ENCODE measurements at places on chromosomes 3 and 15.
A peak's percentile ranks its signal among the peaks of the same experiment; 100 is the strongest.

DNA sequence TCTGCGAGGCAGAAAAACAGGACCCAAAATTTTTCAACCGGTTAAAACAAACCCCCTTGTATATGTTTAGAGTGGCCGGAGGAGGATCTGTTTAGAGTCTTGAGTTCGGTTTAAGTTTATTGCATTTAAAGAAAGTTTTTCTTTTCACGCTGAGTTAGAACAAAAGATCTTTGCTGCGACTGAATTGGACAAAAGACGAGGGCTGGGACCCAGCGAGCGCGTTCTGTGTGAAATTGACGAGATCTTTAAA lies 9.8 kb downstream of the NR2F2 start:
- no peak for DNase-seq

GRCh38 chr3:184443364-184443763 lies 63.5 kb downstream of the CHRD start:
- DNase-seq, result no peak

- DNase-seq, result no peak
Observed at GRCh38 chr15:62821384-62822131, 221.0 kb upstream of the TPM1 start.

GRCh38 chr15:92365084-92365483 lies 28.6 kb upstream of the ST8SIA2 start:
- no peak for DNase-seq

DNA sequence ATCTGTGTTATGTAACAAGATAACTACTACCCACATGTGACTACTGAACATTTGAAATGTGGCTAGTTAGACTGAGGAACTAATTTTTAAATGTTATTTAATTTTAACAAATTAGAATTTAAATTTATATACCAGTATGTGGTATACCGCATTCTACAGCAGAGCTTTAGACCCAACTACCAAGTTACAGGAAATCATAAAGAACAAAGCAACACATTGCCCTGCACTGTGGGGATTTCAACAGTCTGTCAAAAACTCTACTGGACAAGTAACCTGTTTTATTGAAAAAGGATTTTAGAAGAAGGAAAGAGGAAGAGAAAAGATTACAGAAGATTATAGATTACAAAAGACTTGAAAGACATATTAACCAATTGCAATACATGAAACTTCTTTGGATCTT lies 64.9 kb downstream of the DPH6 start:
- no peak for DNase-seq

DNA sequence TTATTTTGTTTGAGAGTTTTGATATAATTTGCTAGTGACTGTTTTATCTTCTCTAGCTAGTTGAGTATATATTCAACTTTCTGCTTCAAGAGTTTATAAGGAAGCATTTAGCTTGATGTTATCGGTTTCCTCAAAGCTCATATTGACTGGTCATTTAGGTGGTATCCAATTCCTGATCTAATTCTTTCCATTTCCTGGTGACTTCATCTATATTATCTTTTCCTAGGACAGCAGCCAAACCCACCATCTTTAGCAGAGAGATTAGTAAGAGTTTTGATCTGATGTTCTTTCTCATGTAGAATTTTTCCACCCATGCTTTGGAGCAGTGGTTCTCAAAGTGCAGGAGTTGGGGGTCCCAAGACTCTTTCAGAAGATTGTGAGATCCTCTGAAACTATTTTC lies 148.6 kb upstream of the STT3B start:
- no peak for DNase-seq

GRCh38 chr15:75455982-75456531 lies 4.6 kb upstream of the SIN3A start:
- peak; percentile 44 for DNase-seq

DNA sequence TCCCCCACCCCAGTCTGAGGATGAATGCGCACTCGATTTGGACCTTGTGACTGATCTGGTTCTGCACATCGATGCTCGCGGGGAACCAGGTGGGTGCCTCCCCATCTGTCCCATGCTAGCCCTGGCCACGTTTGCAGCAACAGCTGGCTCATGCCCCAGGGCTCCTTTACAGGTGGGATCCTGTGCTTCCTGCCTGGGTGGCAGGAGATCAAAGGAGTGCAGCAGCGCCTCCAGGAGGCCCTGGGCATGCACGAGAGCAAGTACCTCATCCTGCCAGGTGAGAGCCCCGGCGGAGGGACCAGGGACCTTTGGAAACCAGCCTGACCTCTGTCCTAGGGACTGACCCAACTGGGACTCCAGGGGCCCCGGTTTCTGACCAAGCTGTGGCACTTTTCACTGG lies 44.3 kb downstream of the DHX30 start:
- DNase-seq, result no peak

GRCh38 chr3:2568929-2569328 lies 470.3 kb downstream of the CNTN4 start:
- no peak for DNase-seq

- no peak for DNase-seq
Observed at GRCh38 chr3:102614585-102614984, 179.8 kb downstream of the ZPLD1 start.

DNA sequence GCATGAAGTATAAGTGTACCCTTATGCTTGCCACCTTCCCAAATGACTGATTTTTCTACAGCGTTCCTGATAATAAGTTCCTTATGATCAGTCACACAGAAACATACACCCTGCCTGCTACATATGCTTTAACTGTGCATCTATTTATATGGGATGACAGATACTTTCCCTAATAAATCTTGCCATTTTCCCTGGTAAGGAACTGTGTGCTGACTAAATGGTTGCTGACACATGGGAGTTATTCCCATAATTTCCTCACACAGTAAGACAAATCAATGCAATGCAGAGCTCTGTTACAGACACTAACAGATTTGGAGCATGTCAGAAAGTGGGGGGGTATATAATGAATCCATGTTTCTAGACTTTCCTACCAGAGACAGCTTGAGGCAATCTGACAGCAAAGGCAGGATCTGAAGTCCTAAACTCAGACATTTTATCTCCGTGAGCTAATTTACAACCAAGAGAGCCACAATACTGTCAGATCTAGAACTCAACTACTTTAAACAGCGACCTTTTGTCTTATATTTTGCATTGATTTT lies 86.9 kb upstream of the TCF12 start:
- no peak for DNase-seq

- DNase-seq, result no peak
Observed at GRCh38 chr3:196016485-196016884, 65.4 kb downstream of the TFRC start.

DNA sequence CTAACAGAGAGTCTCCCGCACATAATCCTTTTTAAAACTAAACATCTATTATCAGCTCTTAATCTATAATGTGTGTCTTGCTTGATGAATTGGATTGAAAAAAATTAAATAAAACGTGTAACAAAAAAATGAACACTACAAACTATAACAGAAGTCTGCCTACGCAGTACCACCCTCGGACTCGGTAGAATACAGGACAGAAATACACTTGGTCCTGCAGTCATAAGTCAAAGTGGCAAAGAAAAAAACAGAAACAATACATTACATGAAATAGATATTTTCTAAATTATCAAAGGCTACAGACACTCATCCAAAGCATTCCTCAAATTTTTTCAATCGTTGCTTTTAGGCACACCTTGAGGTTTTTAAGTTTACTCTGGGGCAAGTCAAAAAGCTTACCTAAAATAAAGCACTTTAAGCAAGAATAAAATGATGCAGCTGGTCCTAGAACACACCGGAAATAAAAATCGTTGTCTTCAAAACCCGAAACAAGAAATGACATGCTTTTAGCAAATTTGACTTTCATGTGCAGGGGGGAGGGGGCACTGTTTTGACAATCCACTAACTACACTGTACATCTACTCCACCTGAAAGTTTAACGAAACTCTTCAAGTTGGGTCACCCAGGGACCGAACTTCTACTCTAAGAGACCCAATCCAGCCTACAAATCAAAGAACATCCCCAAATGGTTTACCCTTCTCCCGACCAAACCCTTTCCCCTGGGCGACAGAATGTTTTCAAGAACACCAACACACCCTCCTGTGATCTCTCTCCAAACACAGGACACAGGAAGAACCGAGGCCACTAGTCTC lies 1.3 kb downstream of the ADAM10 start:
- peak; percentile 26 for DNase-seq

DNA sequence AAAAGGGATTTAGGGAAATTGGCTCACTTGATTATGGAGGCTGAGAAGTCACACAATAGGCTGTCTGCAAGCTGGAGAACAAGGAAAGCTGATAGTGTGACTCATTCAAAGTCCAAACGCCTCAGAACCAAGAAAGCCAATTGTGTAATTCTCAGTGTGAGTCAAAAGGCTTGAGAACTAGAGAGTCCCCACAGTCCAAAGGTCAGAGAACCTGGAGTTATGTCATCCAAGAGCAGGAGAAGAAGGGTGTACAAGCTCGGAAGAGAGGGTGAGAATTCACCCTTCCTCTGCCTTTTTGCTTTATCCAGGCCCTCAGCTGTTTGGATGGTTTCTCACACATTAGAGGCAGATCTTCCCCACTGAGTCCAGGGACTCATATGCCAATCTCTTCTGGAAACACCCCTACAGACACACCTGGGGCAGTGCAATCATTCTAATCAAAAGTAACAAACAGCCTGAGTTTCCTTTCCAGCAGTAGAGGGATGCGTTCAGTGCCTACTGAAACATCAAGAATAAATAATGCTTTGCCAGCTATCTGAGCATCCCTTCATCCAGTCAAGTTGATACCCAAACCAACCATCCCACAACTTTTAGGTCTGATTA lies 271.5 kb downstream of the SATB1 start:
- DNase-seq, result no peak

GRCh38 chr3:18444595-18445400 lies 19.7 kb upstream of the SATB1 start:
- DNase-seq, result peak; percentile 66

GRCh38 chr15:57551715-57552677 lies 39.7 kb upstream of the MYZAP start:
- no peak for DNase-seq

DNA sequence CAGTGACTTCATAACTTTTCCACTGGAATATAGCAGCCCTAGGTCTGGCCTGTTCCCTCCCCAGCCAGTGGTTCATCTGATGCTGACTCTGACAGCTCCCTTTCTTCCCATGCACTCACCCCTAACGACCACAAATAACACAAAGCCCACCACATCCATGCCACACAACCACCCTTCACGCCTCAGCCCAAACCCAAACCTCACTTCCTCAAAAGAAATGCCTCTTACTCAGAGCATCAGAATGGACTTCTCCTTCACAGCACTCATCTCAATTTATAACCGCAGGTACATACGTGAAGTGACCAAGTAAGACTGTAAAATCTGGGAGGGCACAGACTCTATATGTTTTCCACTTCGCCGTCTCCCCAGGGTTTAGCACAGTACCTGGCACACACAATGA lies 1.1 kb downstream of the RBSN start:
- no peak for DNase-seq

DNA sequence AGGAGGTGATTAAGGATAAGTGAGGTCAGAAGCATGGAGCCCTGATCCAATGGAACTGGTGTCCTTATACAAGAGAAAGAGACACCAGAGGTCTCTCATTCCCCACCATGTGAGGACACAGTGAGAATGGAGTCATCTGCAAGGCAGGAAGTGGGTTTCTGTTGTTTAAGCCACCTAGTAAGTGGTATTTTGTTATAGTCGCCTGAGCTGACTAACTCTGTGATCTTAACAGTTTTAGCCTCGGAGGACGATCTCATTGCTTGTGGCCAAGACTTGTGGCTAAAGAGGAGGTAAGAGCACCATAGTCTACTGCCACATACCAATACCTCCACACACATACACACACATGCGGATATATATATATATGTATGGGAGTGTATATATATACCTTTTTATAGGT lies 73.8 kb downstream of the MCTP2 start:
- DNase-seq, result no peak

DNA sequence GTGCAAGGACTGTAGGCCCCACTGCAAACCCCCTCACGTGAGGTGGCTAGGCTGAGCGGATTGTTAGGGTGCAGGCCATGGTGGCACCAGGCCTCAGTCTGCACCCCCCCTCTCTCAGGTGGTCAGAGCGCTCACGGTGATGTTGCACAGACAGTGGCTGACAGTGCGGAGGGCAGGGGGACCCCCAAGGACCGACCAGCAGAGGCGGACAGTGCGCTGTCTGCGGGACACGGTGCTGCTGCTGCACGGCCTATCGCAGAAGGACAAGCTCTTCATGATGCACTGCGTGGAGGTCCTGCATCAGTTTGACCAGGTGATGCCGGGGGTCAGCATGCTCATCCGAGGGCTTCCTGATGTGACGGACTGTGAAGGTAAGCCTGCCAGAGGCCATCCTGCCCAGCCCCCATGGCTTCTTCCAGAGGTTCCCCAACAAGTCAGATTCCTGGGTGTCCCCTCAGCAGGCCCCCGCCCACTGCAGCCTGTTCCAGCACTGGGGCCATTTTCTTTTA lies 18.2 kb downstream of the ATRIP start:
- no peak for DNase-seq

GRCh38 chr3:63228677-63229076 lies 49.4 kb upstream of the SYNPR start:
- no peak for DNase-seq

GRCh38 chr15:72840114-72840513 lies 56.6 kb upstream of the ADPGK start:
- no peak for DNase-seq

DNA sequence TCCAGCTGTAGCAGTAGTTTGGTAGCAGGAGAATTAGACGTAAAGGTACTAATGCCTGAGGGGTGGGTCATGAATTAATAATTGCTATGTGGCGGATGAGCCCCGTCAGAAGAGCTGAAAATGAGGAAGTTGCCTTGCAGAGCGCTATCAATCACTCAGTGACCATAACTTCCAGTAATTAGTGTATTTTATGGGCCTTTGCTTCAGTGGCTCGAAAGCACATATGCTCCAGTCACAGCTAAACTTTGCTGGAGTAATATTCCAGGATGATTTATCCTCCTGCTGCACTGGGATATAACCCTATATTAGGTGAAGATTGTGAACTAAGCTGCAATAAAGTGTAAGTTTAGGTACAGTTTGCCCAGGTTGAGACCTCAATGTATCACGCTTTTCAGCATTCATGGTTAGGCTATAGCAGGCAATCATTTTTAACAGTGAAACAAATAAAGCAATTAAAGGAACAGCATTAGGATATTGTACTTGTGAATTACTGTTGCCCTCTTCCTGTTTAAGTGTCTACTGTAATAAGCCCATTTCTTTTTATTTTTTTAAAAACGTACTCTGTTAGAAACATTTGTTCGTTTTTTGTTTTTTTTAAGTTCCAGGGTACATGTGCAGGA lies 104.6 kb upstream of the SKOR1 start:
- no peak for DNase-seq

DNA sequence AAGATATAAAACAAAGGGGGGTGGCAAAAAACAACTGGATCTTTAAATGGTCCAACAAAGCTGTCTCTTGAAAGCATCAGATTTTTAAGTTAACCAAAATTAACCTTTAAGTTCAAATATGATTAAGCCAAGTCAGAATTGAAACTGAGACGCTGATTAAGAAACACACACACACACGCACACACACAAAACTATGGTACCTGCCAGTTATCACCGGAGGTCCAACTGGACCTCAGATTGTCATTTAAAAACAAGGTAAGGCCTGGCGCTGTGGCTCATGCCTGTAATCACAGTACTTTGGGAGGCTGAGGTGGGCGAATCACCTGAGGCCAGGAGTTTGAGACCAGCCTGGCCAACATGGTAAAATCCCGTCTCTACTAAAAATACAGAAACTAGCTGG lies 10.4 kb downstream of the ARF4 start:
- DNase-seq, result no peak

All from effector CD4-positive, alpha-beta T cell (primary cell).